ENCODE measurements at places on chromosomes 2 and 18. TPM values are rescaled to one million over a fixed set of nuclear protein-coding genes. Genes with fewer than 3 reads are reported as not detected.

DNA sequence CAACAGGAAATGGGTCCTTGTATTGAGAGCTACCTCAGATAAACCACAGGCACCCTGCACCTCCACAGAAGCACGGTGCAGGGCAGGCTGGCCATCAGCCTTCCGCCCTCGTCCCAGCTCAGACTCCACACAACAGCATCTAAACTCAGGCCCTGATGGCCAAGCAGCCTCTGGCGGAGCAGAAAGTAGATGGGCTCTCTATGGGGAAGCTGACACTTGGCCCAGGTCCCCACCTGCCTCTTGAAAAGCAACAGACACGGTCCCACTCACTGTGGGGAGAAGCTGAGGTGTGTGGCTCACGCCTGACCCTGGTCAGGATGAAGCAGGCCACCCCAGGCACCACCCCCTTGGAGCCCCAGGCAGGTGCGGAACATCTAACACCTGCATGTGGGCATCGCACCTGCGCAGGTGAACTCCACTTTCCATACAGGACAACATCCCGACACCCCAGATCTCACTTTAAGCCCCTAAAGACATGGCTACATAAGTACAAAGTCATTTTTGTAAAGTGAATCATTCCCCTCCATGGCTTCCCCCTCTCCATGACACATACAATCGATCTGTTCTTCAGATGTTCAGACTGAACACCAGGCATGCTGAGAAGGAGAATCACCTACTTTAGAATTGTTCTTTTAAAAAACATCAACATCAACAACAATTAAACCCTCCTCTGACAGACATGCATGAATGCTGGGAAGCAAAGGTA lies 208.4 kb downstream of the ZBTB7C start:
- DNase-seq, result no peak

- no peak for DNase-seq
Observed at GRCh38 chr2:224658780-224659405, 57.3 kb downstream of the CCDC195 start.

DNA sequence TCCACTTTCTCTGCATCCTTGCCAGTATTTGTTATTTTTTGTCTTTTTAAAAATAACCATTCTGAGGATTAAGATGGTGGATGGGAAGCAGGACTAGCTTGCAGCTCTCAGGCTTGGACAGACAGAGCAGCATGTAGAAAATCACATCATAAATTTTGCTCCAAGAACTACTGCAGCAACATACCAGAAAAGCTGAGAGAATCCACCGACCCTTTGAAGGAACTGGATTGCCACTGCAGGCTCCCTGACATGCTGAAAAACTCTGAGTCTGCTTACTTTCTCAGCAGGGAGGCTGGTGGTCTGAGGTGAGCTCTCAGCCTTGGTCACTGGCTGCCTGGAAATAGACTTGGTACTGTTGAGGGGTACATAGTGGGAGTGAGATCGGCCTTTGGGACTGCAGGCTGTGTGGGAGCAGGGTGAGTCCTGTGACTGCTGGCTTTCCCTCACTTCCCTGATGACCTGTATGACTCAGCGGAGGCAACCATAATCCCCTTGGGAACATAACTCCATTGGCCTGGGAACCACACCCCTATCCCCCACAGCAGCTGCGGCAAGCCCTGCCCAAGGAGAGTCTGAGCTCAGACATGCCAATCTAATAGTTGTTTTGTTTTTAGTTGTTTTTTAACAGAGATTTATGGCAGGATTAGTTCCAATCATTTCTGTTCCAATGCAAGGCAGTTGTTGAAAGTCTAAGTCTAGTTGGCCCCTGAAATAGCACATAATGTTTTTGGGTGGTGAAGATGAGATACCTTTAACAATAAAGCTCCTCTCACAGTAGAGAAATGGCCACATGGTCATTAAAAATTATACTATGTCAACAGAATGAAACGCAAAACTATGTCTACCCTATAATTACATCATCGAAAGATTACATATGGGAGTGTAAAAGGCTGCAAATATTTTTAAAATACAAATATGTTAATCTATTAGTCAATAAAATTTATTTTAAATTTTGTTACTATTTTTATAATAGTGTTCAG lies 414.2 kb upstream of the CHAC2 start:
- DNase-seq, result no peak

DNA sequence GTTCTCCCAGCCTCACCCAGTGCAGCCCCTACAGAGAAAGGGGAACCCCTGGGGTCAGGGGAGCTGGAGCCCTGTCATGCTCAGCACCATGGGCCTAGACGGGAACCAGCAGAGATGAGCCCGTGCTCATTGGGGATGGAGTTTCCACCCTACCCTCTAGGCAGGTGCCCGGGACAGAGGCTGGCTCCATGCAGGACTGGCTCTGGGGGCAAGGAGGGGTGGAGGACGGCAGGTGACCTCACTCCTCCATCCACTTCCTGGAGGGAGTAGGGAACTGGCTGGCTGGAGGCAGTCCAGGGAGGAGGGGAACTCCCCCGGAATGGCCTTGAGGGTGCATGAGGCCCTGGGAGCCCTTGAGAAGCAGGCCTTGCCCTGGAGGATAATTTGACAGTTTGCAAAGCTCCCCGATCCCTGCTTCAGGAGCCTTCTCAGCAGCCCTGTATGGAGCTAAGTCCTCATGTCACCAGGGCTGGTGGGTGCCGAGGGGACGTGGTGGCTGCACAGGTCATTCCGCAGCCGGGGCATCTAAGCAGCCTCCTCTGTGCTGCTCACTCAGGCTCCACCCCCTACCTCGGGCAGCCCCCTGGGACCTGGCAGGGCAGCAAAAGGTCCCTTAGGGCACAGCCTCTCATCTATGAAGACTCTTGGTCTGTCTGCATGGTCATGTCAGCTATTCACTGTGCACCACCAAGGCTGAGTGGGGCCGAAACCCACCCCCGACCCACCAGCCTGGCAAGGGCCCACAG lies 2.1 kb downstream of the NEURL3 start:
- no peak for DNase-seq

DNA sequence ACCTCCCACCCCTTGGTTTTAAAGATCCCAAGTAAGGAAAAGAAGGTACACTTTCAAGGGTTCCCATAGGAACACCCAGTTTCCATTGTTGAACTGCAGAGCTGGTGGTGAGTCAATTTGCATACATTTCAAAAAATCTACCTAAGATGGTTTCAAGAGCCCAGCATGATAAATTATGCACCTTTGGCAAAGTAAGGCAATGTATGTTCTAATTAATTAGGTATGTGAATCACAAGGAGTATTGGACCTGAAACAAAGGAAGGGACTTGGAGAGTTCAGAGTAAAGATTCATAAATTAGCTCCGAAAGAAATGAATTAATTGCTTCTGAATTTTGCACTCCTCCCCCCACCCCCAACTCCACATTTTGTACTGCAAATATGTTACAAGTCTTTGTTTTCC lies 459.7 kb downstream of the LRATD1 start:
- DNase-seq, result no peak

GRCh38 chr18:50162486-50163304 lies 32.3 kb downstream of the MYO5B start:
- DNase-seq, result no peak

DNA sequence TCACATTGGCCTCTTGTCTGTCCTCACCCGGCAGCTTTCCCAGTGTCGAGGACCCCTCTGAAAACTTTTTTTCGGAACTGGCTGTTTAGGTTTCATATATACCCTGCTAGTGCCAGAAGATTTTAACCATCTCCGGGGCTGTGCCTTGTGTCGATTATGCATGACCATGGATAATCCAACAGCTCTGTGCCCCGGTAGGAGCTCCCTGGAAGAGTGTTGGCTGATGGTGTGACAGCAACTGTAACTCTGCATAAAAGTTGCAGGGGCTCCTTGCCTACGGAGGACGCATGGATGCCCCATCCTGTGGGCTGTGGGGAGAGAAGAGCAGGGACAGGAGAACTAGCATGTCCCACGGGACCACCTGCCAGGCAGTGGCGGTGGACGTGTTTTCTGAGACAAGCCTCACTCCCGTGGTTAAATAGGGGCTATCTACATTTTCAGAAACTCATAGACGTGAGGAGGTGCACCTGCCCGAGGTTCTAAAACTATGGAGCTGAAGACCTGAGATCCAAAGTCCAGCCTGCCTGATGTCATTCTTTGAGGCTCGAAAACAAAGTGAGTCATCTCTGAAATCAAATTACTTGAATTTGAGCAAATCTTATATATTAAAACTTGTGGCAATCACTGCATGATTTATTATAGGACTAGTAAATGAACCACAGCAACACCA lies 437.2 kb upstream of the HS6ST1 start:
- no peak for DNase-seq

- no peak for DNase-seq
Observed at GRCh38 chr2:186189816-186190215, 296.2 kb upstream of the ZC3H15 start.

GRCh38 chr2:142030735-142031134 lies 100.1 kb downstream of the LRP1B start:
- DNase-seq, result no peak

- DNase-seq, result no peak
Observed at GRCh38 chr18:34772887-34773286, 62.8 kb downstream of the DTNA start.

DNA sequence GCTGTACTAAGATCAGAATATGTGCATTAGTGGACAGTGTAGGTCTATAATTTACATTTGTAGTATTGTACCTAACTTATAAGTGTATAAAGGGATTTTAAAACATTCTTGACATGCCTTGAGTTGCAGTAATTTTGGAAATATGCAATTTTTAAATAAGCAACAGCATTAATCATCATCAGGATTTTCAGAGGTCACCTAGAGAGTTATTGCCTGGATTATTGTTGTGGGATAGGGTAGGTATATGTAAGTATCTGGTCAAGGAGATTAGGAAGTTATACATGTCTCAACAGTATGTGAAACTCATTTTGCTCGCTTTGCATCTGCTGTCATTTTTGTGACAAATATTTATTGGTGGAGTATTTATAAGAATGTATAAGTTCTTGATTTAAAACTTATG lies 184.2 kb downstream of the WDR7 start:
- DNase-seq, result no peak

DNA sequence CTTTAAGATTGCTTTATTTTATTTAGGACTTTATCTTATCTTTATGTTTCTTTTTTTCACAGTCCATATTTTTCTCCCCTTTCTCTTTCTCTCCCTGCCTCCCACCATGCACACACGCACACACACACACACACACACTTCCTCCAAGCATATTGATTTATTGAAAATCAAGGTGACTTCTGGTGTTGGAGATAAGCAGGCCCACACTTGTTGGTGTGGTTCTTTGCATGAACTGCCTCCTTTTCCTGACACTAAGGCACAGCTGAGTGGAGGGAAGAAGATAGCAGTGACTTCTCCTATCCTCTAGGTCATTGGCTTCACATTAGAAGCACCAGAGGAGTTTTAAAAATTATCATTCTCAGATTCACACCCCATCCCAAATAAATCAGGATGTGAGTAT lies 18.0 kb downstream of the TBR1 start:
- no peak for DNase-seq

- DNase-seq, result no peak
Observed at GRCh38 chr18:67428805-67429204, 87.7 kb downstream of the DSEL start.

- DNase-seq, result no peak
Observed at GRCh38 chr2:234488913-234489451, 7.9 kb downstream of the ARL4C start.

DNA sequence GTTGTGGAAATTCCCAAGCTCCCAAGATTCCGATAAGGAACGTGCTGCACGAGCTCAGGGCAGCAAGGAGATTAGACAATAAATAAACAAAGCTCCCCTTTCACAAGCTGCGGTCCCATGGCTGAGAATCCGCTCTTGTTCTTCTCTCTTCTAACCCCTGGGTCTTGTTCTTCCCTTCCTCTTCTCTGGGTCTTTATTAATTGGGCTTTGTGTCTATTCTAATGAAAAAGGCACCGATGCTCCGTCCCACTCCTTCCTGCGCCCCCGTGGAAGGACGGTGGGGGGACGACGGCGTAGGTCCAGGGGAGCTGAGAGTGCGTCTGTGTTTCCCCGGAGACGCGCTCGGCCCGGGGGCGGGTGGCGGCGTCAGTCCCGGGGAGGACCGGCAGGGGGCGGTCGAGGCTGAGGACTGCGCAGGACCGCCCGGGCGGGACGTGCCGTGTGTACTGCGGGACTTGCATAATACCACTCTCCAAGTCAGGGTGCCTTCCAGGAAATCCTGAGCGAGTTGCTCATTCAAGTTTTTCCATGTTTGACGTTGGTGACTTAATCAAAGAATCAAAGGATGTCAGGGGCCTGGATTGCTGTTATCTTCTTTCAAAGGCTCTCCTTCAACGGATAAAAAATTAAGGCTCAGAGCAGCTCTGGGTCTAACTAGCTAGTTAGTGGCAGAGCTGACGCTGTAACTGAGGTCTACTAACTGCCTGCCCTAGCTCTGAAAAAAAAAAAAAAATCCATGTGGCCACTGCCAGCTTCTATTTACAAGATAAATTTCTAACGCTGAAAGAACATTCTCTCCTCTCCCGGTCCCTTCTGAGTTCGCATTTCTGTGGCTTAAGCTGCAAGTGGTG lies 321.4 kb downstream of the TGIF1 start:
- peak; percentile 60 for DNase-seq

DNA sequence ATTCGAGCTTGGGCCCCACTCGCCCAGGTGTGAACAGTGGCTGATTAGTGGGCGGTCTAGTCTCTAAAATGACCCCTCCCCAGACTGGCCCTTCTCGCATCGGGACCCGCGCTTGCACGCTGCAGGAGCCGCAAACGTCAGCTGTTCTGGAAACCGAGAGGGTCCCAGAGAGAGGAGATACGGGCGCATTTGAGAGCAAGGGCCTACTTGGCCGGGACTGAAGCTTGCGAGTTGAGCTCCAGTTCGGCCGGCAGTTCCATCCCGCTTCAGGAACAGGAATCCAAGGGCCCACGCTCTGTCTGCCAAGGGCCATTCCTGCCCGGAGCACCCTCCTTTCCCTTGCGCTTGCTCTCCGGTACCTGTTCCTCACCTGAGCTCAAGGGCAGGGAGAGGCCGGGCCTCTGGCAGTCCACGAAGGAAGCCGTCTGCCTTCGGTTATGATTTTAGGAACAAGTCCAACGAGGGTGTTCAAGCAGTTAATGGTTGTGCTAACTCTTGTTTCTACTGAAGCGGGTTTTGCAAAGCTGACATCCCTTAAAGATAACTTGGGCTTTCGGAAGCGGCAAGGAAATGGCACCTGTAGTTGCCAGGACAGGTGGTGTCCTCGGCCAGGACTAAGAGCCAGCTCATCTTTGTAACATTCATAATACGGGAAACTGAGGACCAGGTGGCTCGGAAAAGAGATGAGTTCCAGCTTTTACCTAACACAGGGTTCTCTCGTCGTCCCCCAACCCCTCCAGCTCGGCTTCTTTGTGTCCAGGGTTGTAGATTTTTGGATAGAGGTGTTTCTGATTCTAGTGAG lies 3.9 kb upstream of the DLX1 start:
- no peak for DNase-seq

- no peak for DNase-seq
Observed at GRCh38 chr2:170141865-170142264, 36.1 kb upstream of the MYO3B start.

The KLHL30 gene
- 0.50 TPM for polyA plus RNA-seq

The LMAN1 gene
- polyA plus RNA-seq, result 112 TPM

The PRKAG3 gene
- not detected for polyA plus RNA-seq

The RND3 gene
- 68.4 TPM for polyA plus RNA-seq

The RAB17 gene
- 1.7 TPM for polyA plus RNA-seq

The RGPD4 gene
- polyA plus RNA-seq, result 0.05 TPM

The ALPG gene
- not detected for polyA plus RNA-seq

The ABHD1 gene
- polyA plus RNA-seq, result 1.1 TPM

The IL1R2 gene
- polyA plus RNA-seq, result 0.47 TPM

The ACMSD gene
- polyA plus RNA-seq, result 1.1 TPM

The DPP10 gene
- 11.5 TPM for polyA plus RNA-seq

The RNF152 gene
- polyA plus RNA-seq, result 12.4 TPM

The AQP4 gene
- polyA plus RNA-seq, result 0.77 TPM

The NEU2 gene
- not detected for polyA plus RNA-seq

The ZNF396 gene
- polyA plus RNA-seq, result 6.4 TPM

All from left renal pelvis (tissue), 4 donors.